ENCODE measurements at places on chromosomes 12 and 14.
A peak's percentile ranks its signal among the peaks of the same experiment; 100 is the strongest.

DNA sequence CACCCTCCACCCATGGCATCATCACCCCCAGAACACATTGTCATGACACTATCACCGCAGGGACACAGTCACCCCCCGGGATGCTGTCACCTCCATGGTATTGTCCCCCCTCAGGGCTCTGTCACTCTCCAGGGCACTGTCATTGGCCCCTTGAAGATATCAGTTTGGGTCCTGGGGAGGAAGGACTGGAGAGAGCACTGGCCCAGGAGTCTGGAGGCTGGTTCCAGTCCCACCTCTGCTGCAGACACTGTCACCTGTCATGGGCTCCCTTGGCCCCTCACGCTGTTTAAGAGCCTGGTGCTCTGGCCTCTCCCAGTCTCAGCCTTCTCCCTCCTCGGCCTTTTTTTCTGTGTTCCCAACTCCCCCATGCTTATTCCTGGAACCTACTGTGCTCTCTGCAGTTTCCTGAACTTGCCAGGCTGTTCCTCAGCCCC lies 31.9 kb downstream of the SERPINA3 start:
- no peak for DNase-seq

DNA sequence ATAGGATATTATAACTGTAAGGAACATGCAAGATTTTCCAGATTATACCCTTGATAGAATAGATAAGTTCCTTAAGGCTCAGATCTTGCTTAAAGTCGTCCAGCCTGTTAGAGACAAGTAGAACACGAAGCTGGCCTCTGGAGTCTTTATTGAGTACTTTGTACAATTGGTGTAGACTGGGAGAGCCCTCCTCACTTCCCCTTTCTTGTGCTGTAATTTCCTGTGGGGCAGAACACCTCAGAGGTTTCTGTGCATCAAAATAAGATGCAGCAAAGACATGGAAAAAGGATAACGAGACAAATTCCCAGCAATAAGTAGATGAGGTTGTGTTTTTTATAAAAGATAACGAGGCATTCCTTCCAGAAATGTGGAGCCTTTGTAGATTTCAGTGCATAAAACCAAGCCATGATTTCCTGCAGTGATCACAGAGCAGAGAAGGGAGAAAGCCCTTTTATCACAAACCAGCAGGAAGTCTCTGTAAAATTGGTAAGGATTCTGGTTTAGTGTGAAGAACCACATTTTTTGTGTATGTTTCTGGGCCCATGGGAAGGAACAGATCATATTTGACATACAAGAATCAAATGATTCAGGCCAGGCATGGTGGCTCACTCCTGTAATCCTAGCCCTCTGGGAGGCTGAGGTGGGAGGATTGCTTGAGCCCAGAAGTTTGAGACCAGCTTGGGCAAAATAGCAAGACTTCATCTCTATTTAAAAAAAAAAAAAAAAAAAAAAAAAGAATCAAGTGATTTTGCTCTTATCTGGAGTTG lies 18.0 kb downstream of the GPRC5A start:
- DNase-seq = no peak

GRCh38 chr14:99363051-99363450 lies 91.1 kb upstream of the BCL11B start:
- peak; percentile 39 for DNase-seq

GRCh38 chr12:31324845-31325523 lies 966 bp downstream of the SINHCAF start:
- DNase-seq = peak; percentile 82

DNA sequence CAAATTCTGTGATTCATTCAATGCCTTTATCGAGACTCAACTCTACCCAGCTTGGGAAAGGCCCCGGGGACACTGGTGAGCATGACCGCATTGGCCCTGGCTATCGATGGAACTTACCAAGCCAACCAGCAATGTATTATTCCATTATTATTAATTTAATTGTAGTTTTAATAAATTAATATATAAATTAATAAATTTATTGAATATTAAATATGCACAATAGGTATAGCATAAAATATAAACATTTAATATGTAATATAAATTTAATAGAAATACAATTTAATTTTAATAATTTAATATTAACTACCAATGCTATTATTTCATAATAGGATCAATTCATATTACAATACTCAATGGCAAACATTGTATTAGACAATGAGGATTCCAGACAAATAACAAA lies 163.4 kb downstream of the DPF3 start:
- DNase-seq = no peak

DNA sequence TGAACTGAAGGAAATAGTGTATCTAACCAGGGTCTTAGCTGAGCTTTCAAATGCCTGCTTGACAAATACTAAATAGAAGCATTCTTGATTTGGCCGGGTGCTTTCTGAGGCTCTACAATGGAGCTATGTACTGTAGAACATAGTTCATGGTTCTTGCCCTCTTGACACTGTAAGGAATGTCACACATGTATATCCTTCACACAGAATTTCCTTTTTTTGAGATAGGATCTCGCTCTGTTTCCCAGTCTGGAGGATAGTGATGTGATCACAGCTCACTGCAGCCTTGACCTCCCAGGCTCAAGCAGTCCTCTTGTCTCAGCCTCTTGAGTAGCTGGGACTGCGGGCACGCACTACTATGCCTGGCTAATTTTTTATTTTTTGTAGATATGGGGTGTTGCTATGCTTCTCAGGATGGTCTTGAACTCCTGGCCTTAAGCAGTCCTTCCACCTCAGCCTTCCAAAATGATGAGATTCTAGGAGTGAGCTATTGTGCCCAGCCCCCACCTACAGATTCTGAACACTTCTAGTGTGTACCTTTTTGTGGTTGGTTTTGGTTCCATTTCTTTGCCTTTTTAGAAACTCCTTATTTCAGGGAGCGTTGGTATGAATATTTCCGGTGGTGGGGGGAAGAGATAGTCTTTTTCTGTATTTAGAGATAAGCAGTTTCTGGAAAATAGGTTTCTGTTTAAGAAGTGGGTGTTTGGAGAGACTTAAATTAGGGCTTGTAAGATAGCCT lies 4.2 kb downstream of the MLXIP start:
- no peak for DNase-seq

- no peak for DNase-seq
Observed at GRCh38 chr12:109291117-109291516, 18.0 kb downstream of the FOXN4 start.

DNA sequence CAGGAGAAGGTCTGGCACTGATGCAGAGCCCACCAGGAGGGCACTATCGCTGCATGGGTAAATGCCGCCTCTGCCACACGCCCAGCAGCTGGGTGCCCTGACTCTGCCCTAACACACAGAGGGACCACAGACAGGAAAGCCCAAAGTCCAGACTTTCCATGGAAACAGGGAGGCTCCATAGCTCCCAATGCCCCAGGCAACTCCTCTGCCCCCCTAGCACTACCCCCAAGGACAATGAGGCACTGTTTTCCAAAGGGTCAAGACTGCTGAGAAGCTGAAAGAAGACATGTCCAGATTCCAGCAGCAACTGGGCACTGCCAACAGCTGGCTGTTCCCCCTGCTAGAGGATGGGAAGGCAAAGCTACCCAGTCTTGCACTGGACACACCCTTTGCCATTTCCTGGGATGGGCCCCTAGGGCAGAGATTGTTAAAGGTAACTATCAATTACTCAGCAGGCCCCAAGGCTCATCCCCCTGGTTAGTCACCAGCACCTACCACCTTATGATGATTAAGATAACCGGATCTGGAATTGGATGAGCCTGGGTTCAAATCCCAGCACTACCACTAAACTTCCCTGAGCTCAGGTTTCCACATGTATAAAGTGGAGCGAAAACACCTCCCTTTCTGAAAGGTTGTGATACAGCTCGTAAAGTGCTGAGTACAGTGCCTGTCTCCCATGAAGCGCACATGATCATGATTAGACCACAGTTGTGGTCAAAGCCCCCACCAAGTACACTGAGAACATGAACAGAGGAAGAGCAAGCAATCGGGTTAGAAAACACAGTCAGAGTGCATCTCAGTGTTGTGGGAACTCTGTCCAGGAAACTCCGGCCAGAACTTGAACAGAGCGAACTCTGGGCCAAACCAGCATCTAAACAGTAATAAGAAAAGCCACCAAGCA lies 3.3 kb downstream of the PXN start:
- DNase-seq = peak; percentile 43

GRCh38 chr12:87274594-87275245 lies 754.5 kb downstream of the C12orf50 start:
- DNase-seq = no peak

DNA sequence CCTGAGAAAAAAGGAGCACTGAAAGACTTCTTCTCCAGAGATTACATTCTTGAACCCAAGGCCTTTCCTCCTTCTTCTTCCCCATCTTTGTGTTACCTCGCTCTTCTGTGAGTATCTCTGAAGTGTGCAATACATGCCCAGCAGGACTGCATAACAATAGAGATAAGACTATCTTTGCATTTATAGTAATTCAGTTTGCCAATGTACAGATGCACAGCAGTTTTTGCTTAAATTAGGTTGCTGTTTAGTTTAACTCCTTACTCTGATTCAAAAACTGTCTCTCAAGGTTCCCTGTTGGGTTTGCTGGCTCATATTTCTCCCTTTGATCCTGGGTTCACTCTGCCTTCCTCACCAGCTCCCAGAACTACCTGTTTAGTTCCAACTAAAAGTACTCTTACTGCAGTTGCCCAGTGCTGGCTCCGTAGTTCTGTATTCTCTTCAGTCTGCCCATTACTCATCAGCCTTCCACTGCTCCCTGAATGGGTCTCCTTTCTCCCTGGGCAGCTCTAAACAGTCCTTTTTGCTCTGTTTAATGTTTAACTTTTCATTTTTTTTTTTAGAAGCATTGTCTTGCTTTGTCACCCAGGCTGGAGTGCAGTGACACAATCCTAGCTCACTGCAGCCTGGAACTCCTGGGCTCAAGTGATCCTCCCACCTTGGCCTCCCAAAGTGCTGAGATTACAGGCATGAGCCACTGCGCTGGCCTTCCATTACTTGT lies 180.6 kb upstream of the CAND1 start:
- no peak for DNase-seq

DNA sequence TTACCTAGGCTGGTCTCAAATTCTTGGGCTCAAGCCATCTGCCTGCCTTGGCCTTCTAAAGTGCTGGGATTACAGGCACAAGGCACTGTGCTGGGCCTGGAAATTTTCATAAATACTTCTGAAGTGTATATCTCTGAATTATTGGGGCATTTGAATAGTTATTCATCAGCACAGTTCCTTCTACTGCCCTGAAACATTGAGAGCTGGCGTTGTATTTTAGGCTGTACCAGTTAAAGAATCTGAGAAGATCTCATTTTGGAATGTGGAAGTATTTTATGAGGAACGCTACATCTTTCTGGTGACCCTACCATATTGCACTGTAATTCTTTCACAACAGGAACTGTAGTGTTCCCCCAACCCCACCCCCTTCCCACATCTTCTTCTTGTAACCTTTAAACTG lies 349.0 kb upstream of the RGS6 start:
- no peak for DNase-seq

DNA sequence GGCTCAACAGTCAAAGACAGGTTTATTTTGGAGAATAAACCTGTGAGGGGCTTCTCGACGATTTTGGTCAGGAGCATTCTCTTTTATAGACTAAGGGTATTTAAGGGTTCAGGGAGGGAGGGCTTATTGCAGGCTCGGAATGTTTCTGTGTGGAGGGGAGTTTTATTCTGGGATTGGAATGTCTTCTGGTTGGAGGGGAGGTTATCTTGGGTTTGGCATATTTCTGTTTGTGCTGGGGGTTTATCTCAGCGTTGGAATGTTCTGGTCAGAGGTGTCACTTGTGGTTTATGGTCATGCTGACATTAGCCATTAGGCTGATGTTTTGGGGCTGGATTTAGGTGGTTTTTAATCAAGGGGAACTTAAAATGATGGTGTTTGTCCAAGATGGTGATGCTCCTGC lies 103.9 kb downstream of the SUDS3 start:
- DNase-seq = no peak

- DNase-seq = no peak
Observed at GRCh38 chr12:67593461-67594330, 54.8 kb upstream of the DYRK2 start.

GRCh38 chr12:30440826-30441602 lies 254.7 kb downstream of the IPO8 start:
- DNase-seq = peak; percentile 84

DNA sequence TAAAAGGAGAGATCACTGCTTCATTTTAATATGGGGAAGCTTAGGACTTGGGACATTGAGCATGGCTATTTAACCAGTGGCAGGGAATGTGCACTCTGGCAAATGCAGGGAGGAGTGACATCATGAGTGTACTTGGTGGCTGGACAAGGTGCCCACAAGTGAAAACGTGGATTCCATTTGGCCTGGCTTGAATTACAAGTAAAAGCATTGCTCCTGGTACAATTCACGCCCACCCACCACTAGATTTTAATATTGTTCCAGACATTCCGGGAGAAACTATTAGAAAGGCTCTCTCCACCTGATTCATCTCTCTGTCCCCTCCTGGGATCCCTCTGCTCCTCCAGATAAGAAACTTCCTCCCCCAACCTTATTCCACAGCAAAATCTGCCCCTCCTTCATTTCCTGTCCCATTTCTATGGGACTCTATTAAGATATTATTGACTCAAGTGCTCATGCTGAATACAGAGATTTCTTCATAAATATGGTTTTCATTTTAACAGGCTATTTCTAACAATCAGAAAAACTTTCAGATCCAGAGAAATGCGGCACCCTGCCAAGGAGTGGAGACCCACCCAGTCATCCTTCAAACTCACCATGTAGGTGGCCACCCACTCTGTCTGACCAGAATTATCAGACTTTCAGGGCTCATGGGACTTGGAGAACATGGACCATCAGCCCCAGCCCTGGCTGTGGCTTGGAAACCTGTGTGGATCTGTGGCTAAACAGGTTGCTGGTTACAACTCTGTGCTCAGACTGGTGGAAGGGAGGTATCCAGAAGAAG lies 43.2 kb downstream of the SSPN start:
- DNase-seq = no peak

DNA sequence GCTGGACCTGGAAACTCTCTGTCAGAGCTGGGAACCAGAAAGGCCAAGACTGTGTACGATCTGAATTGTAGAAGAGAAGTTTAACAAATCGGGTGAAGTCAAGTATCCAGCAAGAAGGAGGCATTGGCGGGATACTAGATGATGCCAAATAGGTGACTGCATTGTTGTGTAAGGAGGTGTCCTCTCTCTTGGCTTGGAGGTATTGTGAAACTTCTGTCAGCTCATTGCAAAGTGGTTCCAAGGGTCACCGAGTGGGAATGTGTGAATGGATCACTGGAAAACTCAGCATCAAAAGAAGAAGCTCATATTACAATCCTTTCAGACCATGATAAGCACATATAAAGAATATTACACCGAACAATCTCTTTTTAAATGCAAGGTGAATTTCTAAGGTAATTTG lies 11.7 kb downstream of the NAV3 start:
- DNase-seq = no peak

Data from endodermal cell (in vitro differentiated cells).